ENCODE measurements at places on chromosomes 11 and 22.

- no peak for DNase-seq
Measured at GRCh38 chr11:122864386-122865115, 18.0 kb upstream of the JHY start.

DNA sequence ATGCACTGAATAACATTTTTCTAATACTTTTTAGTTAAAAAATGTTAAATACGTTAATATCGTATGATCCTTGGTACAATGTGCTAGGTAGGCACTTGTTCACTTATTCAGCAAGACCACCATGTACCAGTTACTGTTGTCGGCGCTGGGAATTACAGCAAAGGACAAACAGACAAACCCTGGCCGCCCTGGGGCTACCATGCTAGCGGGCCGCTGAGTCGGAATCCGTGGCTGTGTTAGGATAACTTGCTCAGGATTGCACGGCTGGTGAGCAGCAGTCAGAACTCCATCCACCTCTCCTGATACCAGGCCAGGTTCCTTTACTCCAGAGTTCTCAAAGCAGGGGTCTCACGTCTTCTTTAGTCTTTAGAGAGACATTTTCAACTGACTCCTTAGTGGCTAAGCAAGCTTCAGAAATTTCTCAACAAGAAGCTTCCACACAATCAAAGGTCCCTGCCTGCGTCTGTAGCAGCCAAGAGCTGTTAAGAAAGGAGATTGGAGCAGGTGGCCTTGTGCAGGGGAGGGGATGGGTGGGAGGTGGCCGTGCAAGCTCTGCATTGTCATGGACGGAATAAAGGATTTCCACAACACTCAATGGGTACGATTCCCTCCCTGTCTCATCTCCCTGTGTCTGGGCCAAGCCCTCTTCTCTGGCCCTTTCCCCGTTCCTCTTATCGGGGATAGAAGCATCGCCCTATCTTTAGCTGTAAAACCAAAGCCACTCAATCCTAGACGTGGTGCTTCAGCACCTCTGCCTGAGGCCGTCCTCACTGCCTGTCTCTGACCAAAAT is 39.8 kb upstream of the NNMT start:
- DNase-seq, result no peak

DNA sequence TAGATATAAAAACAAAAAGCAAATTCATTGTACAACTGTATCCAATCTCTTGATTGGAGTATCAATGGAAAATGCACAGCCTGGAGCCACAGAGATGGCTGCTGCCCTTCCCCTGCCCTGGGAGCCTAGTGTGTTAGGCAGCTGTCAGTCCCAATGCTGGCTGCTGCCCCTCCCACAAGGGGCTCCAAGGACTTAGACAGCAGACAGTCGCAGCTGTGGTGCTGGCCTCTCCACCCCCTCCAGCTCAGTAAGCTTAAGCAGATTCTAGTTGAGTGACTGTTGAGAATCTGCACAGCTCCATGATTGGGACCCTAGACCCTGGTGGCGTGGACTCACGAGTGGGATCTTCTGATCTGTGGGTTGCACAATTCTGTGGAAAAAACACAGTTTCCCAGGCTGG is 1511.2 kb downstream of the FAM181B start:
- no peak for DNase-seq

DNA sequence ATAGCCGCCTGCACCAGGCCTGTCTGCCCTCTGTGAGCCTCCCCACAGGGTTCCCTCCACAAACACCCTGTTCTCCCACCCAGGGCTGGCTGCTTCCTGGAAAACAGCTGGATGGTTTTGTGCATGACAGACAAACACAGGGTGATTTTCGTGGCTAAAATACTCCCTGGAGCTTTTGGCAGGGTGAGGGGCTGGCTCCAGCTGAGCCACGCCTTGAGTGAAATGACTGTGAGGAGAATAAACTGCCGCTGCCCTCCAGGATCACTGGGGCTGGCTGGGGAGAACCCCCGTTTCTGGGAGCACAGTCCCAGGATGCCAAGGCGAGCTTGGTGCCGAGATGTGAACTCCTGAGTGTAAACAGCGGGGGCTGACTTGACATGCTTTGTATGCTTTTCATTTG is 20.3 kb upstream of the PPP6R3 start:
- no peak for DNase-seq

GRCh38 chr22:41914611-41915034 is 251 bp downstream of the SHISA8 start:
- no peak for DNase-seq

DNA sequence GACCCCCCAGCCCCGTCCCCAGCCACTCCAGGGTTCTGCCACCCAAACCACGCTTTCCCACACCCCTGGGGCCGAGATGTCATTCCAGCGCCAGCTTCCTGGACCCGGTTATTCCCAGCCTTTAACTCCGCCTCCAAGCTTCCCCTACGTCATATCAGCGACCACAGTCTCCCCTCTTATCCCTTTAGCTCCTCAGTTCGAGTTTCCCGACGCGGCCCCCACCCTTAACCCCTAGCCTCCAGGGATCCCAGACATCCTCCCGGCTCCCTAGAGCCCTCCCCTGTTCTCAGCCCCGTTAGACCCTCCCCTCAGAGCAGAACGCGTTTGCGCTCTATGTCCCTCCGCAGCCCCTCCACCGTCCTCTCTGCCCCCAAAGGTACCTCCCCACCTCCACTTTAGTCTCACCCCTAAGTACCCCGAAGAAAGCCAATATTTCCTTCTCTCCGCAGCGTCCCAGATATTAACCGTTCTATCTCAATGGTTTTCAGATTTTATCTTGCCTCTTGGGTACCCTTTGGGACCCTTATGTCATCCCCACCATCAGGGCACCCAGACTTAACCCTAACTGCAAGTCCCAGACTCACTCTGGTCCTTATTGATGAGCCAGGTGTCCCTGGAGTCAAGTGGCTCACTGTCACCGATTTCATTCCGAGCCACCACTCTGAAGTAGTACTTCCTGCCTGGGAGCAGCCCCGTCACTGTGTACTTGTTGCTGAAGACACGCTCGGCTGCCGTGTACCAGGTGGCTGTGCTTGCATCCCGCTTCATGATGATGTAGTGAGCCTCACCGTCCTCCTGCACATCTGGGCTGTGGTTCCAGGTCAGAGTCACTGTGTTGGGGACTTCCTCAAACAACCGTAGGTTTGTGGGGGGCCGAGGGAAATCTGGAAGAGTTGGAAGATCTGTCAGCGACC is 8.0 kb downstream of the TMEM86A start:
- peak; percentile 32 for DNase-seq

DNA sequence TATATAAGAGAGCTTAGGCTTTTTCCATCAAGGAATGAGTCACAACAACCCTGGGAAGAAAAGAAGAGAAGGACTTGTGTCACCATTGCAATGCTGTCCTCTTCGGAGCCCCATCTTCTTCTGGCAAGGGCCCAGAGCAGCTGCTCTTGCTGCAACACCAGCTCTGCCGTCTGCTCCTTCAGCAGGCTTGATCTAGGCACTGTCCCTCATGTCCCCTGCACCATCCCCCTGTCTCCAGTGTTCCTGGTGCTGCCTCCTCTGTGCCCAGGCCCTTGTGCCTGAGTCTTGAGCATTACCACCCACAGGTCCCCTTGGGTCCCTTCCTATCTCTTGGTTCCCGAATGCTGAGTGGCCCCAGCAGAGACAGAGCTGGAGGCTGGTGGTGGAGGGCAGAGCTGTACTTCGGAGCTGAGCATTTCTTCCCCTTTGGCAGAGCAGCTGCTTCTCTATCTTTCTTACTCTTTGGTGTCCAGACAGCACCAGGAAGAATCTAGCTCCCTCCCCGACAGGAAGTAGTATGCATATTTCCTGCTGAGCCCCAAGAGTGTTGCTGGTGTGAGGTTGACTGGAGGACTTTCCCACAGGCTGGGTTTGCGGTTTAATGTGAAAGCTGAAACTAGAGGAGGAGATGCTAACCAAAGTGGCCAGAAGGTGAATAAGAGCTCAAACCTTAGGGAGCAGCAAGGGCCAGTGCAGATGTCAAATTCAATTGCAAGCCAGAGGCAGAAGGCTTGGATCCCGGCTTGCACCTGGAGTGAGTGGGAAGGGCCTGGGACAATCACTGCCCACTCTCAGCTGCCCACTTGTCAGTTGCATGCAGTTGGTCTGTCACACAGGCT is 27.8 kb downstream of the WEE1 start:
- DNase-seq, result no peak

DNA sequence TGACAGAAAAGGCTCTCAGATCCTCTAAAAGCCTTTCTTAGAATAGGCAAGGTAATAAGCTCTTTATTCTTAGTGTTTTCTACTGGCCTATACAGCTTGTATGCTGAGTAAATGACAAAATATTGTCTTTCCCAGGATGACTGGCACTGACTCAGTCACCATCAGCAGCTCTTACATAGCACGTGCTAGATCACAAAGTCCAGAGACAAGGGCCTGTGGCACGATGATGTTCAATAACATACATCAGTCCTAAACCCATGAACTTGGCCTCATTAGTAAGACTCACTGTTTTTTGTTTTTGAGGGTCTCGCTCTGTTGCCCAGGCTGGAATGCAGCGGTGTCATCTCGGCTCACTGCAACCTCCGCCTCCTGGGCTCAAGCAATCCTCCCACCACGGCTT is 42.7 kb downstream of the CELF1 start:
- no peak for DNase-seq

Measured in stimulated activated CD4-positive, alpha-beta T cell treated with anti-CD3 and anti-CD28 coated beads, Interleukin-1b, Interleukin-23, amount 100 ng/mL, for 1 hour (primary cell).